ENCODE measurements at places on chromosomes 2 and 18. TPM values are rescaled to one million over a fixed set of nuclear protein-coding genes. Genes with fewer than 3 reads are reported as not detected.

Gene SULT6B1
- total RNA-seq, result not detected

Gene ABHD1
- not detected for total RNA-seq

Gene CNRIP1
- 8.4 TPM for total RNA-seq

Gene ZDBF2
- total RNA-seq, result 5.5 TPM

Gene IL37
- total RNA-seq, result 132 TPM

Gene SLC5A7
- total RNA-seq, result not detected

Gene BOLA3
- total RNA-seq, result 13.7 TPM

Gene PTPN18
- 18.7 TPM for total RNA-seq

Gene KCMF1
- total RNA-seq, result 42.1 TPM

Gene MC2R
- not detected for total RNA-seq

Gene CFC1
- not detected for total RNA-seq

Gene FMNL2
- total RNA-seq, result 12.2 TPM

Gene GREB1L
- total RNA-seq, result 3.7 TPM

Gene FBLN7
- total RNA-seq, result 6.5 TPM

Gene GALNT13
- total RNA-seq, result 0.49 TPM

Gene DTNA
- total RNA-seq, result 3.3 TPM

Gene RIT2
- not detected for total RNA-seq

Gene MRO
- 0.10 TPM for total RNA-seq

Gene THSD7B
- not detected for total RNA-seq

Gene C18orf54
- total RNA-seq, result 3.3 TPM

Gene DUSP11
- 40.8 TPM for total RNA-seq

Gene MARCHF4
- not detected for total RNA-seq

Gene LDLRAD4
- 2.7 TPM for total RNA-seq

Gene PAX3
- 7.0 TPM for total RNA-seq

Gene CTDSP1
- total RNA-seq, result 108 TPM

Gene NDC80
- total RNA-seq, result 1.9 TPM

Data from lower leg skin (tissue), 4 donors.